Stimulated activated CD8-positive, alpha-beta memory T cell treated with anti-CD3 and anti-CD28 coated beads, Interleukin-2, amount 100 ng/mL, for 1 hour (primary cell): ENCODE measurements at places on chromosomes 16 and 17.
A peak's percentile ranks its signal among the peaks of the same experiment; 100 is the strongest.

GRCh38 chr17:81494626-81495377, 17.8 kb downstream of the ACTG1 start:
- no peak for DNase-seq

GRCh38 chr16:53087101-53087500, 32.3 kb downstream of the CHD9 start:
- DNase-seq, result no peak

DNA sequence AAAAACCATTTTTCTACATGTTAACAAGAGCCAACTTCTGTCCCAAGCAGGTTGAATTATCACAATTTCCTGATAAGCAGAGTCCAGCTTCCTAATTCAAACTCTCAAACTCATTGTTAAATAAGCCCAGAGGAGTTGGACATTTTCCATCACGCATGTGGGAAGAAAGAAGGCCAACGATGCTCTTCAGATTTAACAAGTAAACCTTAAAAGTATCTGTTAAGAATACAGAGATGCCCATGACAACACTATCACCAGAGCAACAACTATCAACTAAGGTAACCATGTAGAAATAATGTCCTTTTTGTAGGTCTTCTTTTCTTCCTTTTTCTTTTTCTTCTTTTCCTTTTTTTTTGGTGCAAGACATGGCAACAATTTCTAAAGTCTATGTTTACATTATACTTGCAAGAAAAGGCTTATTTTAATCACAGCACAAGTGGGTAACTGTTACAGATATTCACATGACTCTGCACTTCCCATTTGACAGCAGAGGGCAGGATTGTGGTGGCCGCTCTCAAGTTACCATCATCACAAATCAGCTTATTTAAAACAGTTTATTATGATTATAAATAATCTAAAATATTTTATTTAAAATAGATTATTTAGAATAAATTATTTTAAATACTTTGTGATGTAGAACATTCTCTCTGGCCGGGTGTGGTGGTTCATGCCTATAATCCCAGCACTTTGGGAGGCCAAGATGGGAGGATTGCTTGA, 35.7 kb upstream of the DHRS7B start:
- DNase-seq, result no peak

DNA sequence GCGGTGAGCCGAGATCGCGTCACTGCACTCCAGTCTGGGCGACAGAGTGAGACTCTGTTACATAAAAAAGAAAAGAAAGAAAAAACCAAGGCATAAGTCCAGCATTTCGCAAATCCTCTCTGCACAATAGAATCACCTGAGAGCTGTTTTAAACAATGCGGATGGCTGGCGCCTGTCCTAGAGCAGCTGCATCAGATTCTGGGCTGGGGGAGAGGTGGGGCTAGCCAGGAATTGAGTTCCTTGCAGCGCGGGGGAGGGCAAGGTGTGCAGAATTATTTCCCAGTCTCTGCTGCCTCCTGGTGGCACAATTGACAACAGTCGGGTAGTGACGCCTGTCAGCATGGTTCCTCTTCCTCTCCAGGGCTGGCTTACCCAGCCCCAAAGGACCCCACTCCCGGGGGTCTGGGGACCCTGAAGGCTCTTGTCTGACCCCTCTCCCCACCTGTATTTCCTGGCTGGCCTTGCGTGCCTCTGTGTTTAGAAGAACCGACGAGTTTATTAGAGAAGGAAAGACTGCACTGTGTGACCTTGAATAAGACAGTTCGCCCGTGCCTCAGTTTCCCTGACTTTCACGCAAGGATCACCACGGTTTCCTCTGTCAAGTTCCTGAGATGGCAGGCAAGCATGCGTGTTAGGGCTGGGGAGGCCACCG, 41.1 kb upstream of the PLCG2 start:
- DNase-seq, result peak; percentile 78

- no peak for DNase-seq
These were observed 15.8 kb downstream of the CTU2 start for GRCh38 chr16:88721815-88722755.

DNA sequence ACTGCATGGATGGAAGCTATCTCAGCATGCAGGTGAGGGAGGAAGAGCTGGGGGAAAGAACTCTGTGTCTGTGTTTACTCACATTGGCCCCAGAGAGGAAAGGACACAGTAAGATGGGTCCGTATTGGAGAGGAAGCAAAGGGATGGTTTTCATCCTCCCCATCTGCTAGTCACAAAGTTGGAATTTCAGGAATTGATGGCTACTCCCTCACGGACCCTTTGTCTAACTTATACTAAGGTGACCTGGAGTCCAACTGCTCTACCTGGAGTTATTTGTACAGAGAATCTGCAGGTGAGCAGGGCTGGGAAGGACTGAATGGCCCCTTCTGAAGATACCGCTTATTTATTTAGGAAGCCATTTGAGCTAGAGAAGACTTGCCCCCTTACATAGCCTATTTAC, 55.1 kb downstream of the WNT3 start:
- DNase-seq, result no peak

DNA sequence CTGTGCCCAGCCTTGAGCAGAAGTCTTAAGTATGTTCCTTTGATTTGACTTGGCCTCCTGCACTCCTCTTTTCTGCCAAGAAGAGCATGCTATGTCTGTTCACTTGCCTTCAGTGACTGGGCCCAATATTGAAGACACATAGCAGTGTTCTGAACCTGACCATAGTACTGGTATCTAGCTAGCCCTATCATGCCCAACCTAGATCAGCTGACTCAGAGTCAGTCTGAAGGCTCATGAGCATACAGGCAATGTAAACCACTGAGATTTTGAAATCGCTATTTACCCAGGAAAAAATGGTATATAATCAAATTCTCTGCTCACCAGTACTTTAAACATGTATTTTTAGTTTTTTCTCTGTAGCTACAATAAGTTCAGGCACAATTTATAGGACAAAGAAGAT, 129.4 kb downstream of the TANC2 start:
- DNase-seq, result no peak

DNA sequence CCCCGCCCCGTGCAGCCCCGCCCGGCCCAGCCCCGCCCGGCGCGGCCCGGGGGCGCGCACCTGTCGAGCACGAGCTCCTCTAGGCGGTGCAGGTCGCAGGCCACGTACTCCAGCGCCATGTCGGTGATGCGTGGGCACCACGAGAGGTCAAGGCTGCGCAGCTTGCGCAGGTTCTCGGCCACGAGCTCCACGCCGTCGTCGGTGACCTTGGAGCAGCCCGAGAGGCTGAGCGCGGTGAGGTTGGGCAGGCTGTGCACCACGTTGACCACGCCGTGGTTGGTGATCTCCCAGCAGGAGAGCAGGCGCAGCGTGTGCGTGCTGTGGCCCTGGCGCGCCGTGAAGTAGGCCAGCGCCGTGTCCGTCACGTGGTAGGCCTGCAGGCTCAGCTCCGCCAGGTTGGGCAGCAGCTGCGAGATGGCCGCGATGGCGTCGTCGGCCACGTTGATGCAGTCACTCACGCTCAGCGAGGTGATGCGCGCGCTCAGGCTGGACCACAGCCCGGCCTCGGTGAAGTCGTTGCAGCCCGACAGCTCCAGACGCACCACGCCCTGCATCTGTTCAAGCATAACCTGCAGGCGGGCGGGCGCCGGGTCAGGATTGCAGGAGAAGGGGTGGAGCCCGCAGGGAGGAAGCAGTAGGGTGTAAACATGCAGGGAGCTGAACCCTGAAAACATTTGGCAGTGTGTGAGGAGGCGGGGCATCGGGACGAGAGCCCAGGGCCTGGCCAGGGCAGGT, 5.3 kb upstream of the WDR24 start:
- DNase-seq, result peak; percentile 42

DNA sequence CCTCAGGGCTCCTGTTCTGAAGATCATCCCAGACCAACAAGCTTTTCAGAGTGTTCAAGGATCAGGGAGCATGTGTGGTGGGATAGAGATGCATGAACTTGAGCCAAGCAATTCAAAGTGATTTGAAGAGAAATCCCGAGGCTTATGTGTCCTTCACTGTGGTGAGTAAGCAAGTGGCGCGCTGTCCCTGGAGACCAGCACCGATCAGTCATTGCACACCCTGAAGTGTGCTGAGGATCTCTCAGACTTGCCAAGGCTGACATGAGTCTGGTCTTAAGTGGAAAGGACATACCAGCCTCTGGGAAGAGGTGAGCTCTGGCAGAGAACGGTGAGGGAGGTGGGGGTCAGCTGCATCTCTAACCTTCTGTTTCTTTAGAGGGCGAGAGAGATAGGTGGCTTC, 43.8 kb upstream of the CDH13 start:
- no peak for DNase-seq

DNA sequence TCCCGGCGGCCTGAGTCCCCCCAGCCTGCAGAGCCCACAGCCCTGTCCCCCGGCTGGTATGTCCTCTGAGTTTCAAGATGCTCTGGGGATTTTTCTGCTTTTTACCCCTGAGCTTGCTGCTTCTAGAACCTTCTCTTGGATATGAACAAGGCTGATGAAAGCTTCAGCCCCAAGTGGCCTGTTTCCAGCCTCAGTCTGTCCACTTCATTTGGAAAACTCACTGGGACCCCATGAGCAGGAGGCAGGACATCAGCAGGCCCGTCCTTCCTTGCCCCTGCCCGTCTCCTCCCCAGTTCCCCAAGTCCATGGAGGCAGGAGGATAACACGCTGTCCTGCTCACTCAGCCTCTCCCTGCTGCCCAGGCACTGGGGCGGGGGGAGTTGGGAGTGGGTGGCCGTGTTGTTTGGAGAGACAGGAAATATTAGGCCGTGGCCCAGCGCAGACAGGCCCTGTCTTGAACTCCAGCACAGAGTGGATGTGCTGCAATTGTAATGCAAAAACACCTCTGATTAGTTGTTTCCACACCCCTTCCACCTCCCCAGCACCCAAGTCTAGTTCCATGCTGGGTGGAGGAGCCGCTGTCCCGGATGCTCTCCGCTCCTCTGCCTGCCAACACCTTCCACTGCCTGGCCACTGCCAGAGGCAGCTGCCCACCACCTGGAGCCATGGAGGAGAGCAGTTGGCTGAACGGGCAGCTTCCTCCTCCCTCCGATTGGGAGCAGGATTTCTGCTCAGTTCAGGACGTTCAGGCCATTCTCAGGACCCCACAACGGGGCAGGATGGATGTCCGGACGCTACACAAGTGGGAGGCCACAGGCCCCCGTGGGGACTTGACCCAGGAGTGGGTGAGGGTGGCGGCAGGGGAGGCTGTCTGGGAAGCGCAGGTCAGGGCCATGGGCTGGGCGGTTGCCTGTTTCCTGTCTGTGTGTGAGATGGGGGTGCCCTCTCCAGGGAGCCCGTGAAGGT, 216.9 kb upstream of the GSE1 start:
- no peak for DNase-seq

- DNase-seq, result no peak
These were observed 743 bp downstream of the WIPI1 start for GRCh38 chr17:68456339-68457167.

GRCh38 chr17:61458000-61458399, 5.8 kb downstream of the TBX4 start:
- no peak for DNase-seq

DNA sequence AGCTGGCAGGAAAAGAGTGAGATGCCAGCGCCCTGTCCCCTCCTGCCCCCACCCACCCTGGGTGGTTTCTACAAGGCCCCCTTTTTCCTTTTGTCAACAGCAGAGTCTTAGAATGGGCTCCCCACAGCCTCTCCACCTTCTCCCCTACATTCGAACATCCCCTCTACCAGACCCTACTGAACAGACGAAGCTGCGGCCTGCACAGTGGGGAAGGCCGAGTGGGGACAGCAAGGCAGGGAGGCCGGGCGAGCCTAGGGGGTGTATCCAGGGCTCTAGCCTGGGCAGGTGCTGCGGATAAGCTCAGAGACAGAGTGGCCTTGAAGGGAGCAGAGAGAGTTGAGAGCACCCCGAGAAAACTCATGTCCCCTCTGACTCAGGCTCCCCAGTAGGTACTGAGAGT, 7.4 kb downstream of the ZACN start:
- DNase-seq, result no peak
